ENCODE measurements at places on chromosomes 5 and 9.

DNA sequence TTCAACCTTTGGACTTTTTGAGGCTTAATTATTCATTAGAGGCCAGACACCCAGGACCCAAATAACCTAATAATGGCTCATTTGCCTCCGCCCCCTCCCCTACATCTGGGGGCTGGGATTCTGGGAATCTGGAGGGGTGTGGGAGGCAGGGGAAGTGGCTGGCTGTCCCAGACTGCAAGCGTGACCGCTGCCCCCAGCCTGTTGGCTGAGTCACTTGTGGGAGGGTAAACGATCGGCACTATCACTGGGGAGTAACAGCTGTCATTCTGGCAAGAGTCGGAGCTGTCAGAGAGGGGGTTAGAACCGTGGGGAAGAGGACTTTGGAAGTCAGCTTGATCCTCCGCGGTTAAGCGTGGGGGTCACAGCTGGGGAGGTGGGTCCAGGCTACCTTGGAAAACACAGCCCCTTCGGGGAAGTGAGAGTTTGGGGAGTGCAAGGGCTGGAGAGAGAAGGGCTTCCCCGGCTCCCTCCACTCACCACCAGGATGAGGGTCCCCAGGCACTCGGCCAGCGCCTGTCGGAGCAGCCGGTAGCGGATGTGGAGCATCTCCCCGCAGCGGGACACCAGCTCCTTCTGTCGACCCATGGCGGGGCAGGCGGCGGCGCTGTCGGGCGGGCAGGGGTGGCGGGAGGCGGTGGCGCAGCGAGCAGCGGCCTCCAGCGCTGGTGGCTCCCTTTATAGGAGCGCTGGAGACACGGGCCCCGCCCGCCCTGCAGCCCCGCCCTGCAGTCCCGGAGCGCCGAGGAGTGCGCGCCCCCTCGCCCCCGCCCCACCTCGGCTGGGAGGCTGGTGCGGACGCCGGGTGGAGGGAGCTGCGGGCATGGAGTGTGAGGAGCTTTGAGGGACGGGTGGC lies at the start of gene AQP3:
AQP3 (minus strand) TSS at position 648 of the 853 bp plus-strand sequence; CDS start at position 585, 63 bp downstream.
- no peaks in the 10 kb centered on the region for H3K36me3 ChIP-seq
- H3K4me3 ChIP-seq, result peak within 1 kb of the TSS; percentile 81
- H3K27ac ChIP-seq, result peak within 1 kb of the TSS; percentile 79
- peak; percentile 75 for DNase-seq

GRCh38 chr9:73640971-73641370 lies 489.3 kb downstream of the ANXA1 start:
- no peaks in the 10 kb centered on the region for H3K36me3 ChIP-seq
- H3K4me3 ChIP-seq, result no peak overlapping the region
- H3K27ac ChIP-seq, result no peak overlapping the region
- no peak for DNase-seq
- no peaks in the 10 kb centered on the region for H3K27me3 ChIP-seq

GRCh38 chr5:102818934-102819333 lies 63.8 kb downstream of the PAM start:
- no peaks in the 10 kb centered on the region for H3K27me3 ChIP-seq
- H3K4me3 ChIP-seq, result no peak overlapping the region
- H3K36me3 ChIP-seq, result no peaks in the 10 kb centered on the region
- no peak for DNase-seq

- peaks cover 13% of the 10 kb centered on the region for H3K27me3 ChIP-seq
- H3K4me1 ChIP-seq, result peaks cover 21% of the 10 kb centered on the region
- H3K4me3 ChIP-seq, result no peak overlapping the region
Observed at GRCh38 chr5:53076014-53076583, 33.5 kb downstream of the MOCS2 start.

GRCh38 chr5:168120401-168121137 lies 170.9 kb upstream of the WWC1 start:
- H3K4me3 ChIP-seq, result no peak overlapping the region
- peak overlapping the region; percentile 50 for H3K27ac ChIP-seq
- no peaks in the 10 kb centered on the region for H3K36me3 ChIP-seq
